ENCODE measurements at places on chromosomes 16 and 17.

DNA sequence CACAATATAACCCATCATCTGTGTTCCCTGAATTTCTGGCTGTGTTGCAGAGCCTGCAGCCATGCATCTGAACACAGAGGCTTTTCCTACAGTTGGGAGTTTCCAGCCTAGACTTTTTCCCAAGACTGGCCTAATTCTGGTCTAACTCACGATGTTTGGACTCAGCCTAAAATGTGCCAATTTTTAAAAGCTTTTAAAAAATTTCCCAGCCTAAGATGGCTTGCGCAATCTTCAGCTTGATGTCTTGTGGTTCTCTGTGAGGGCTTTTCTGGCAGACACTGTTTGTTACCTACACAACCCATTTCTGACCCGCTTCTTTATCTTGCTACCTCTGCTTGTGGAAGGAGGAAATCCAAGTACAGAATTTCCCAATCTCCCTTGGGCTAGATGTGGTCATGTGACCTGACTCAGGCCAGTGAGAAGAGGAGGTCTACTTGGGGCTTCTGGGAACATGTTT lies 72.7 kb upstream of the GAS7 start:
- no peak for DNase-seq

DNA sequence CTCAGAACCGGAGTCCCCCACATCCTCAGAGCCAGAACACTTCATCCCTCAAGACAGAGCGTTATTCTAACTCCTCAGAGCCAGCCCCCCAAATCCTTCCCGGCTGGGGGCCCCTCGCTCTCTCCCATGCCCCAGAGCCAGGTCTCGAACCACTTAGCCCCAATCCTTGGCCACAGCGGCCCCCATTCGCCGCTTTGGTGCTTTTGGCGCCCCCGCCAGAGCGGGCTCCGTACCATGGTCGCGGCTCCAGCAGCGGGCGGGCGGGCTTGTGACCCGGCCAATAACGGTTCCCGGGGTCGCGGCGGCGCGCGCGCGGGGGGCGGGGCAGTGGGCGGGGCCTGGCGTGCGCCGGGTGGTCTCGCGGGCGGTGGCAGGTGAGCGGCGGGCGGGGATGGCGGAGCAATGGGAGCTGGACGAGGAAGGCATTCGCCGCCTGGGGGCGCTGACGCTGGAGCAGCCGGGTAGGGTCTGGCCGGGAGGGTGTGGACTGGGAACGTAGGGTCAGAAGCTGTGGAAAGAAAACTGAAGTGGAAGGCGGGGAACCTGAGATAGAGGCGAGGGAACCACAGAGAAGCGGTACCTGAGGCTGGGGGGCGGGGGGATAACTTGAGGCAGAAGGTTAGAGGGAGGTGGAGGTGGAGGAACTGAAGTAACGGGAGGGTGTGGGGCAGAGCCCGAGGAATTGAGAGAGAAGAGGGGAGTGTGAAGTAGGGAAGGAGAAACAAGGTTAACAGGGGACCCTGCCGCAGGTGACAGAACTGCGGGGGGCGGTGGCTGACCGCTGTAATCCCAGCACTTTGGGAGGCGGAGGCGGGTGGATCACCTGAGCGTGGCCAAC lies at the start of the genes KCTD19 and LRRC36:
Gene KCTD19 (minus strand): TSS at position 270 of the 838 bp plus-strand sequence. CDS start 34 bp downstream, at position 236.
Gene LRRC36 (plus strand): TSS at position 344 of the 838 bp plus-strand sequence. CDS start 48 bp downstream, at position 392.
- peak; percentile 39 for DNase-seq

DNA sequence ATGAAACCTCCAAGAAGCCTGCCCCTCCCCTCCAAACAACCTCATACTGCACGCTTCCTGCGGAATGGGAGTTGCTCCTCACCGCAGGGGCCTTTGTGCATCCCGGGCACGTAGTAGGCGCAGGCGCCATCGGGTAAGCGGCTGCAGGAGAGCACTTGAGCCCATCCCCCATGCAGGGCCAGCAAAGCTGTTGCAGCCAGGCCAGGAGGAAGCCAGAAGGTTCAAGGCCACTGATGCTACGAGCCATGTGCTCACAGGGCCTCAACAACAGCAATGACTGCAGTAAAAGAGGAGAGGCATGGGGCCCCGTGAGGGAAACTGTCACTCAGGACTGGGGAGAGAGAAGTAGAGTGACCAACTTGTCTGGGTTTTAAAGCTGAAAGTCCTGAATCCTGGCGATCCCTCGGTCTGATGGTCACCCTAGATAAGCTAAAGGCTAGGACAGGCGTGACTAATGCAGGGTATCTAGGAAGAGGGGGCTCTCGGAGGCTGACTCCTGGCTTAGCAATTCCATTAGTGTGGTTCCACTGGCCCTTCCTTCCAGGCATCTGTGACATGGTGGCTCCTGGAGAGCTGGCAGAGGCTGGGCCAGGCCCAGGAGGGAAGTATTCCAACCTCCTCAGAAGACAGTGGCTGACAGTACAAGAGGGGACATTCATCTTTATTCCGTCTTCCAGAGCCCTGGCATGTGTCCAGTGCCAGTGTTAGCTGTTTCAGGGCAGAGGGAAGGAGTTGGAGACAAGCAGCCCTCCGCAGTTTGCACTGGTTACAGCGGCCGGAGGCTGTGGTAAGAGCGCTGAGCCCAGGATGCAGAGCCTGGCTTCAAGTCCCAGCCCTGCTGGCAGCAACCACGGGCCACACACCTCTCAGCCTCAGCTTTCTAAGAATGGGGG lies 20.8 kb downstream of the GOSR2 start:
- DNase-seq, result no peak

DNA sequence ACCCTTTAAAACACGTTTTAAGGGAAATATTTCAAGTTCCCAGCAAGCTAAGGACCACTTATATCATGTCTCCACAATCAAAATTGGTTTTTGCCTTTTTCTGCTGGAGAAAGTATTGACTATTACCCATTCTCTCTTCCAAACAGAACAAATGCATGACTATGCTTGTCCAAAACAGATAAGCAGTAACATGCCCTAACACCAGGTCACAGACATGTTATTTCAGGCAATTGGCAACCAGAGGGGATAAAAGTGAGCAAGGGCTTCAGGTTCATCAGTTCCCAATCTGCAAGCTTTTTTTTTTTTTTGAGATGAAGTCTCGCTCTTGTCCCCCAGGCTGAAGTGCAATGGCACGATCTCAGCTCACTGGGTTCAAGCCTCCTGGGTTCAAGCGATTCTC lies 15.0 kb downstream of the SKA2 start:
- DNase-seq, result no peak

- DNase-seq, result no peak
These were observed 20.0 kb upstream of the MEAK7 start for GRCh38 chr16:84524346-84524920.

DNA sequence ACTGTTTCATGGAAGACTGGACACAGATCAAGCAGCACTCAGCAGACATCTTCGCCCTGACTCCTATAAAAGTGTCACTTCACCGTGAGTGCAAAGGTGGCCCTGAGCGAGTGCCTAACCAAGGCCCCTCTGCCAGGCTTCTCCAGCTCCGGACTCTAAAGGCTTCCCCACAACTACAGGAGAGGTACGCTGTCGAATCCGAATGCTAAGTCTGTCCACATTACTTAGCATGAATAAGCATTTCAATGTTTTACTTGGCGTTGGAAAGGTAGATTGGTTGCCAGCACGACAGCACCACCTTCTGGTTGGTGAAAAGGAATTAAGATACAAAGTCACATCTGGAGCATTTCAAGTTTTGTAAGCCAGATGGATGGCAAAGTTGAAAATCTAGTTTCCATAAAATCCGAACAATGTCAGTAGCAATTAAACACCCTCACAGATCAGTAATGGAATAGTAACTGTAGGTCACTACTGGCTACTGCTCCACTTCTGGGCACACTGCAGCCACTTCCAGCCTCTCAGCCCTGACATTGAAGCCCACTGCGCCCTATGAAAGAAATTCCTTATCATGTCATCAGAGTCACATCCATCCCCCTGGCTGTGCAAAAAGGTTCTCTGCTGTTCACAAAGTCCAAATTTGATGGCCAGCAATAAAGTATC lies 100.9 kb downstream of the PARN start:
- DNase-seq, result peak; percentile 73

GRCh38 chr17:15291674-15292361 lies 26.7 kb upstream of the PMP22 start:
- DNase-seq, result no peak

DNA sequence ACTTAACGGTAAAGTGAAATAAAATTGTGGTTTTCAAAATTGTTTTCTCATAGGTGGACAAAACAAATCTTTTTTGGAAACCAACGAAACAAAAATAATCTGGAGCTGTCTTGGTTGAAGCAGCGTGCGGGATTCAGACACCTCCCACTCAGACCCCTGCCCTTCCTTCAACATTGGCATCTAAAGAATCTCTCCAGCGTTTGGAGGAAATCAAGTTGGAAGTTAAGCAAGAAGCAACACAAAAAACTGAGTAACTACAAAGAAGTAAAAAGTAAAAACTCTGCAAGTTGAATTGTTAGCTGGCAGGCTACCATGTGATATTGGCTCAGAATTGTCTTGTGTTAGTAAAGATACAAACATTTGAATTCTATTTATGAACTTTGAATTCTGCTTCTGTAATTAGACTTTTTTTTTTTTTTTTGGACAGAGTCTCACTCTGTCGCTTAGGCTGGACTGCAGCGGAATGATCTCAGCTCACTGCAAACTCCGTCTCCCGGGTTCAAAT lies 361.0 kb upstream of the PMFBP1 start:
- no peak for DNase-seq

GRCh38 chr16:89601906-89602272 lies 11.6 kb upstream of the DPEP1 start:
- DNase-seq, result no peak

- DNase-seq, result no peak
These were observed 2.4 kb downstream of the SOST start for GRCh38 chr17:43756201-43756600.

DNA sequence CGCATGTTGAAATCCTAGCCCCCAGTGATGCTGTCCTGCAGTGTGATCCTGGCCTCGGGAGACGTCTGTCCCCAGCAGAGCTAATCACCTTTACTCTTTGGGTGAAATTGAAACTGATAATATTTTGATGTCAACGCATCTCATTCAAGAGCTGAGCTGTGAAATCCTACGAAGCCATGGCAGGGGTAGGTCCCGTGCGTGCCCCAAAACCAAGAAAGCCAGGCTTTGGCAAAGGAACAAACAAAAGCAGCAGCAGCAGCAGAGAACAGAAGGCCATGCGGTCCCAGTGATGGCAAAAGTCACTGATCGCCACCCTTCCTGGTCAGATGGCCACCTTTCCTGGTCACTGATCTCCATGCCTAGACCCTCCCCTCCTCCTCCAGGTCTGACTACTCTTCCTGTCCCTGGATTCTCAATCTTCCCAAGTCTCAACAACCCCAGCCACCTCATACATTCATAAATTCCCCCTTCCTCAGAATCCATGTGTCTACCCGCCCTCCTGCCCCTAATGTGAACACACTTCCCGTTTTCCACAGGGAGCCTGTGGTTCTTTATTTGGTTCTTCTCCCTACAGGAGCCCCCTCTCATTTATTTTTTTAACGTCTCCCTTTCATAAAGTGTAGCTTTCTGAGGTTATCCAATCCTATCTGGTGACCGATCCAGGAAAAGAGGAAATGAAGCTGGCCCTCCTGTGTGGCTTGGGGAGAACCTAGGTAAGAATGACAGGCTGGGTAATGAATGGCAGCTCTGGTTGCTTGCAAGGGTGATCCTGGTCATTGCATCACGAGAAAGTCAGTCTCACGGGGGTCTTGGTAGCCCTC lies 50.3 kb downstream of the CPPED1 start:
- DNase-seq, result no peak

- DNase-seq, result no peak
These were observed 68.5 kb downstream of the CDC27 start for GRCh38 chr17:47120521-47121095.

DNA sequence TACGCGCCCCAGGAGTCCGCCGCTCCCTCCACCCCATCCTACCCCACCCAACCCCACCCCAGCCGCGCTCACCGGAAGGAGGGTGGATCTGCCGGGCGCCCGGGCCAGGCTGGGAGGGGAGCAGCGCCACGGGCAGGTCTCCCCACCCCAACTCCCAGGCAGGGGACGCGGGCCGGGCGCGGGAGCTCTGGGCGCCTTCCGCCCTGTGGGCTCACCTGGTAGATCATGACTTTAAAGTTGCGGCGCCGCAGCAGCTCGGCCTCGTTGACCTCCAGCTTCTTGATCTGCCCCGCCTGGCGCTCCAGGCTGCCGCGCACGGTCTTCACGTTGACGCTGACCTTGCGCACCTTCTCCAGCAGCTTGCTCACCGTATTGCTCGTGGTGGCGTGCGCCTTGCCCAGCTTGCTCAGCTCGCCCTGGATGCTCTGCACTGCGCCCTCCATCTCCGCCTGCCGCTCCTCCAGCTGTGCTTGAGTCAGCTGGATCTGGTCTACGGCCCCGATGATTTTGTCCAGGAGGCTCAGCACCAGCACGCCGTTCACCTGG lies 571 bp downstream of the CAVIN1 start:
- DNase-seq, result peak; percentile 28

DNA sequence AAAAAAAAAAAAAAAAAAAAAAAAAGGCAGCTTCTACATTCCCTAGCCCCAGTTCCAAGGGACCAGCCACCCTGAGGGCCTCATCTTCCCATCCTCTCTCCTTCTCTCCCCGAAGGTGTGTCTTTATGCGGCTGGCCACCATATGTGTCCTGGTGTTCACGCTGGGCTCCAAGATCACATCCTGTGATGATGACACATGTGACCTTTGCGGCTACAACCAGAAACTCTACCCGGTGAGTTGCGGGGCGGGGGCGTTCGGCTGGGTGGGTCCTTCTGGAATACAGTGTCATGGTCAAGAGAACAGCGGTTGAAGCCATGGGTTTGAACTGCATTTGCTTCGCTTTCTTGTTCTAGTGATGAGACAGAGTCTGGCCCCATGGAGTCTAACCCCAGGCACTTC lies 22.6 kb upstream of the COQ7 start:
- no peak for DNase-seq

DNA sequence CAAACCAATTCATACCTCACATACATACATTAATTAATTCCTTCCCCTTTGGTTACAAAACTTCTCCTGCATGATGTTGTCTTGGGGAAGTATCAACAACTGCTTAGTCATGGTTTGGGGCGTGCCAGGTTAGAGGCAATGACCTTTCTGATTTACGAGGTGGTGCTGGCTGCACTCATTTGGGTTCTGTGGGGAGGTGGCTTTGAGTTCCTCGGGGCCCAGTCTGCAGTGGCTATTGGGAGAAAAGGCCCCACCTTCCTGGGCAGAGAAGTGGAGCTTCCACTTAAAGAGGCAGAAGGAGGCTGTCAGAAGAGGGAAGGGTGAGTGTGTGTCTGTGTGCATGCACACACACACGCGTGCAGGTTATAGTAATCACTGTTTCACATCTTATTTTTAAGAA lies 10.2 kb upstream of the ETV4 start:
- DNase-seq, result no peak

- no peak for DNase-seq
These were observed 28.4 kb upstream of the HS3ST2 start for GRCh38 chr16:22785552-22785951.

GRCh38 chr17:8445536-8445935 lies 9.9 kb downstream of the NDEL1 start:
- no peak for DNase-seq

- DNase-seq, result no peak
These were observed 50.0 kb upstream of the TOB1 start for GRCh38 chr17:50916026-50916707.

DNA sequence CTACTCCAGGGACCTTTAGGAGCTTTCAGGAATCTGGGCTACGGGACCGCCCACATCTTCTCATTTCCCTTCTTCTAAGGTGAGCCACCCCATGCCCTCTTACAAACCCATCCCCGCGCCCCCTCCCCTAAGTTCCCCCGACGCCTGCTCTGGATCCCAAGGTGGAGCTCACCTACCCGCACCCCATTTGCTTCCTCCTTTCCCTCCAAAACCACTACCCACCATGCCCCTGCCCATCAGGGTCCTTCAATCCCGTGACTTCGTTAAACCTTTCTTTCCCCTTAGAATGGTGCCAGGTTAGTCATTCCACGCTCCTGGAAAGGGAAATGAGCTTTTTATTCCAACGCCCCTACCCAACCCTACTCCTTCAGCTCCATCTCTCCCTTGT lies 326 bp upstream of the MTMR4 start:
- no peak for DNase-seq

GRCh38 chr17:81470944-81471817 lies 41.4 kb downstream of the ACTG1 start:
- DNase-seq, result no peak

Measured in NCI-H1694 treated with DMSO at 0.1 percent for 48 hours (cell line).